ENCODE measurements at places on chromosomes 1 and 21.

DNA sequence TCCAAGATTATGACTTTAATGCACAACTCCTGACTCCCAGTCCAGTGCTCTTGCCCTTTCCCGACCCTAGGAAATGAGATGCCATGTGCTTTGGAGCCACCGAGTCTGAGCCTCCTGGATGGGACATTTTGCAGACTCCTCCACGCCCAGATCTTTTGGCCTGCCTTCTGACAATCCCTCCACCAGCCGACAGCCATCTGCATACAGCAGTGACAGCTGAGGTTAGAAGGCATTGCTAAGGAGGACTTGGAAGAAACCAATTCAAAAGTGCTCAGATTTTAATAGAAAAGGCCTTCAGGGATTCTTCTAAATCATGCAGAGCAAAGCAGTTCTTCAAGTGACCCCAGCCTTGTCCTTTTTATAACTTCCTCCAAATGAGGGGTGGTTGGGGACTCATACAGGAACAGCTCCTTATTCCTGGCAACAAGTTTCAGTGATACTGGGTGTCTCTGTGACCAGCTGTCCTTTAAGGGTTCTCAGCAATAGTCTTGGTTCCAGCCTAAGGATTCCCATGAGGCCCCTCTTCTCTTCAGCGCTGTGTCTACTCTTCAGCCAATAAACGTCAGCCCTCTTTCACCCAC is 369.3 kb downstream of the PBX1 start:
- no peak for DNase-seq

DNA sequence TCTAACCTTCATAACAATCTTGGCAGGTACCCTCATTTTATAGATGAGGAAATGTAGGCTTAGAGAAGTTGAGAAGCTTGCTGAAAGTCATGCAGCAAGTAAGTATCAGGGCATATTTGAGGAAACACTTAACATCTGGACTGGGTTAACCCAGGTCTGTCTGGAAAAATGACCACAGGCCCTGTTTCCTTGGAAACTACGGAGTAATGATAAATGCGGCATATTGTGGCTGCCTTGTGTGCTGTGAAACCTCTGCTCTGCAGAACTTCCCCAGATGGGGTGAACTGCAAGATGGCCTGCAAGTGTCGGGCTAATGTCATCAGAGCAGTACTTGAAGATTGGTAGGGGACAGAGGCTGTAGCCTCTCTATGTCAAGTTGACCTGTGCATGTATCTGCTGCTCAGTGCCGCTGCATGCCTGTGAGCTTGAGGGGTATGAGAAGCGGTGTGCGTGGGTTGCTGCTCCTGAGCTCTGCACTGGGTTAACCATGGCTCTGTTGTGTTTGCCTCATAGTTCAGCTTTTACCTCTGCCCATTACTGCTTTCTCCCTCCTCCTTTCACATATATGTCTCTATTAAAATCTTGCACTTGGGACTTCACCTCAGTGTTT is 83.1 kb downstream of the WDR3 start:
- no peak for DNase-seq

- no peak for DNase-seq
These were observed 41.1 kb downstream of the UMODL1 start for GRCh38 chr21:42112238-42112637.

DNA sequence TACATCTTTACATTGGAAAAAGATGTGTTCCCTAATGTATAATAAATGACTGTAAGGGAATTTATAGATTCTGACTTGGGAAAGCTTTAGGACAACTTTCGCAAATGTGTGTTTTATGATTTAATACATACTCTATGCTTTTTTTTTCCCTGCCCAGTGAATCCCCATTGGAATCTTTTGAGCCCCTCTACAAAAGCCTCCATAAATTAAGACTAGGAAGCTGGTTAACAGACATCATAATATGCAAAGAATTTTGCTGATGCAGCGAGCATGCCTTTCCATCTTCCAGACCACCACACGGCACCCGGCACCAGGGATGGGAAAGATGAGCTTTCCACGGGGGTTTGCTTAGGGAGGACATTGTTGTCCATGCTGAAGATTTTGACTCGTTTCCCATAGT is 156.1 kb upstream of the IVNS1ABP start:
- DNase-seq: no peak

- peak; percentile 92 for DNase-seq
These were observed 283.4 kb downstream of the ASTN1 start for GRCh38 chr1:176880955-176881595.

Data from NT2/D1 (cell line).